Stimulated activated naive CD8-positive, alpha-beta T cell treated with anti-CD3 and anti-CD28 coated beads, Interleukin-15, amount 100 ng/mL, for 72 hours (primary cell): ENCODE measurements at places on chromosomes 12 and 14.
A peak's percentile ranks its signal among the peaks of the same experiment; 100 is the strongest.

DNA sequence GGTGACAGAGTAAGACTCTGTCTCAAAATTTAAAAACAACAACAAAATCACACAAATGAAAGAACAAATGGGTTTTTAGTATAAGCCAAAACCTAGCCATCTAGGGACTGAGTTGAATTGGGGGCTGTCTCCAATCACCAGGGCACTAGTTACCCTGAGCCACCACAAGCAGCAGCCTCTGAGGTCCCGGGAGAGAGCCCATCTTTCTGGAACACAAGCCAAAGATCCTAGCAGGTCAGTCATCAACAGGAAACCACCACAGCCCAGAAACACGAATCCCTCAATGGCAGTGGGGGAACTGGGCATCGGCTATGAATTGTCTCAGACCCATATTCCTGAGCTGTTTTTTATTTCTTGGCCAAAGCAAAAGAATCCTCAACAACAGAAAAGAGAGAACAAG, 75.3 kb downstream of the KDM2B start:
- DNase-seq, result no peak

DNA sequence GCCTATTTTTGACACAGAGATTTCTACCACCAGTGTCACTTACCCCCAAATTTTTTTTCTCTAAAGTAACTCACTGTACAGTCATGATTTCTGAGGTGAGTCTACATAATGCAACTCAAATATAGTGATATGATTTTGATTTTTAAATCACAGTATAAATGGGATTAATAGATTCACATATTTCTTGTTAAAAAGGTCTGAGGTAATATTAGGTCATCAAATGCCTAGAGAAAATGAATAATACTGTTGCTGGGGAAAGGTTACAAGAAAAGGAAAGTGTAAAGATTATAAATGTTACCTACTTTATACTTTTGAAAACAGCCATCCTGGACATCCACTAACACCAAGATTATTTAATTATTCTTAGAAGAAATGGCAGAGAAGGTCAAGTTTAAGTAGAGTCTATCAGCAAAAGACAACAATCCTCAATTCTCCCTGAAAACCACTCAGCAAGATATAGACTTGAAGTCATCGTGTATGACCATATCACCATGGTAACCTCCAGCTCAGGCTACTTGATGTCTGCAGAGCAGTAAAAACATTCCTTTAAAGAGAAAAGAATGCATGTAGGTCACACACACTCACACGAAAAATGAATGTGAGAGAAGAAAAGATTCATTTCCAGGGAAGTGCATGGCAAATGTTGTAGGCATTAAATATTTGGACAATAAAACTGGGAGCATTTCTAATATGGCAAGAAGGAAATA, 58.7 kb downstream of the CCDC59 start:
- DNase-seq, result no peak

GRCh38 chr14:99756796-99757195, 36.4 kb upstream of the EML1 start:
- DNase-seq, result no peak

GRCh38 chr14:52011523-52011922, 22.2 kb downstream of the RTRAF start:
- DNase-seq, result no peak

GRCh38 chr12:39267886-39268285, 175.0 kb downstream of the KIF21A start:
- no peak for DNase-seq

DNA sequence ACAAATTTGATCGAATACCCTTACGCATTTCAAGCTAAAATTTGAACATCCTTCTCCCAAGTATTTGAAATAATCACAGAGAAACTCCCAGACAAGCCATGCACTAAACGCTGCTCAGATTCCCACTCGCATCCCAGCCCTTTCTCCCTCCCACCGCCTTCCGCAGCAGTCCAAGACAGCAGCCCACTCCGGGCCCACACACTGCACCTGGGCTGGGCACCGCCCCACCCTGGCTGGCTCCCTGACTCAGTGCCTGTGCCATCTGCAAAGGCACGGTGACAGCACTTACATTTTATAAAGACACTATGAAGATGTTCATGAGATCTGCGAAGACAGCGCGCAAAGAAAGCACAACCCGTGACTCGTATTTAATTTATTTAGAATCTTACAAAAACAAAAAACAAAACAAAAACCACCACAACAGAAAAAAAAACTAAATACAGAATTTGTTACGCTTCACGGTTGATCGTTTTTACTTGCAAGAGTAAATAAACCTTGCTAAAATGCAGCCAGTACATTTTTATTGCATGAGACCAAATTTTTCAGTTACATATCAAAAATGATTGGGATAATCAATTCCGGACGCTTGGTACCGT, 17.2 kb upstream of the CDK2AP1 start:
- no peak for DNase-seq

- DNase-seq, result no peak
These were observed 3.5 kb upstream of the BCAT1 start for GRCh38 chr12:24952389-24952788.

- no peak for DNase-seq
These were observed 251.1 kb upstream of the BTG1 start for GRCh38 chr12:92396647-92397252.

DNA sequence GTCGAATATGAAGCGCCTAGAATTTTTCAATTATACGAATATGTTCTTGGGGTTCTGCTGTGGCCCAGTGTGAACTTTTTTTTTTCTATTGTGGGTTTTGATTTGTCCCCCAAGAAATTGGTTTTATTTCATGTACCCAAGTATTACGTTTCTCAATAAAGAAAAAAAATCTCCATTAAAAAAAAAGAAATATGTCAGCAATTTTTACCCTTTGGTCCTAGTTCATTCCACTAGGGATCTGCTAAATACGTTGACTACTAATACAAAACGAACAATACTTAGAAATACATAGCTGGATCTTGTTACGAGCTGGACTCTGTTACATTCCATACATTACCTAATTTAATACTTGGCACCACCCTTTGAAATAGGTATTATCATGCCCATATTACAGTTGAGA, 216.9 kb downstream of the SLC16A7 start:
- no peak for DNase-seq

- DNase-seq, result no peak
These were observed 1092.1 kb upstream of the TMEM132C start for GRCh38 chr12:127174881-127175280.

DNA sequence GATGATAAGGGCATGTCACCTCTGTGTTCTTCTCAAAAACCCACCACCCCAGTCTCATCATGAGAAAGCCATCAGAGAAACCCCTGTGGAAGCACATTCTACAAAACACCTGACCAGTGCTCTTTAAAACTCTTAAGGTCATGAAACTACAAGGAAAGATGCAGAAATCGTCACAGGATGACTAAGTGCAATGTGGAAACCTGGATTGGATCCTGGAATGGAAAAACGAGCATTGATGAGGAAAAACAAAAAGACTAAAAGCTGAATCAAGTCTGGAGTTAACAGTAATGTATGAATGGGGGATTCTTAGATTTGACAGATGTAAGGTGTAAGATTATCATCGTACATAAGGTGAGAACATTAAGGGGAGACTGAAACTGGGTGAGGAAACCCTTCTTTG, 211.0 kb downstream of the TBX5 start:
- no peak for DNase-seq

DNA sequence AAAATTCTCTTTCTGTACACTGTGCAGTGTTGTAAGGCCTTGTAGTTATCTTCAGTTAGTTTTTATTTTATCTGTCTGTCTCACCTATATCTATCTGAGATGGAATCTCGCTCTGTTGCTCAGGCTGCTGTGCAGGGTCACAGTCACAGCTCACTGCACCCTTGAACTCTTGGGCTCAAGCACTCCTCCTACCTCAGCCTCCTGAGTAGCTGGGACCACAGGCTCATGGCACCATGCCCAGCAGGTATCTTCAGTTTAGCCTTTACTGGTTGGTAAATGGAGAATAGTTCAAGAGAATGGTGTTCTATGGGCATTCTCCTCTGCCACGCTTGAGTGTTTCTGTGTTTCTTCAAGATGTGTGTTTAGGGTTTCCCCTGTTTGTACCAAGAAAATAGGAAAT, 13.6 kb downstream of the TULP3 start:
- no peak for DNase-seq

- DNase-seq, result no peak
These were observed 363.4 kb downstream of the DAD1 start for GRCh38 chr14:22225516-22226140.

GRCh38 chr14:101034986-101035385, 131.5 kb upstream of the RTL1 start:
- no peak for DNase-seq

- no peak for DNase-seq
These were observed 11.0 kb downstream of the SLCO1A2 start for GRCh38 chr12:21323736-21324135.

DNA sequence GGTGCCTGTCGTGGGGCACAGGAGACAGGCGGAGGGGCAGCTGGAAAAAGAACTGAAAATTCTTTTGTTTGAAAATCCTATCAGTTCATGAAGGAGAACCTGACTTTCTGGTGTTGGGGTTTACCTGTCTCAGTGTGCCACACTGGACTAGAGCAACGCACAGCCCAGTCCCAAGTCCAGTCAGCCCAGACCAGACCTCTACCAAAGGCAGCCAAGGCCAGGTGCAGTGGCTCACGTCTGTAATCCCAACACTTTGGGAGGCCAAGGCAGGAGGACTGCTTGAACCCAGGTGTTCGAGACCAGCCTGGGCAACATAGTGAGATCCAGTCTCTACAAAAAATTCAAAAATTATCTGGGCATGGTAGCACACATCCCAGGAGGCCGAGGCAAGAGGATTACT, 4.6 kb downstream of the CCDC85C start:
- no peak for DNase-seq

- DNase-seq, result no peak
These were observed 4.0 kb downstream of the ASCL1 start for GRCh38 chr12:102961466-102961855.

GRCh38 chr12:100555722-100556121, 17.8 kb upstream of the GAS2L3 start:
- DNase-seq, result no peak

- no peak for DNase-seq
These were observed 261.2 kb downstream of the ADAMTS20 start for GRCh38 chr12:43290836-43291235.

- DNase-seq, result no peak
These were observed 35.7 kb upstream of the GTF2A1 start for GRCh38 chr14:81256289-81256960.

DNA sequence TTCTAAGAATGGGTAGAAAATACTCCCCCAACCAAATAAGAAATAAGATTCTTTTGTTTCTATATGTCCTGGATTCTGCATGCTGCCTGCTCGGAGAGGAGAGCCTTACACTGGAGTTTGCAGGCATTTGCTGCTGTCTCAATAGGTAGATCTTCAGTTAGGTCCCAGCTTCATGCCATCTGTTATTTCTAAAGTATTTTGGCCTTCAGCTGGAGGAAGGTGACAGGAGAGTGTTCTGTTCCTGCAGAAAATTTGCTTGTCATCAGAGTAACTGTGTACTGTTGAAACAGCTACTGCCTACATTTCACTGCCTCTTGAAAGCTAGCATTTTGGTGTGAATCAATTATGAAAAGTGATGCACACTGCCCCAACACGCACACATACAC, 966.9 kb downstream of the NRXN3 start:
- no peak for DNase-seq

DNA sequence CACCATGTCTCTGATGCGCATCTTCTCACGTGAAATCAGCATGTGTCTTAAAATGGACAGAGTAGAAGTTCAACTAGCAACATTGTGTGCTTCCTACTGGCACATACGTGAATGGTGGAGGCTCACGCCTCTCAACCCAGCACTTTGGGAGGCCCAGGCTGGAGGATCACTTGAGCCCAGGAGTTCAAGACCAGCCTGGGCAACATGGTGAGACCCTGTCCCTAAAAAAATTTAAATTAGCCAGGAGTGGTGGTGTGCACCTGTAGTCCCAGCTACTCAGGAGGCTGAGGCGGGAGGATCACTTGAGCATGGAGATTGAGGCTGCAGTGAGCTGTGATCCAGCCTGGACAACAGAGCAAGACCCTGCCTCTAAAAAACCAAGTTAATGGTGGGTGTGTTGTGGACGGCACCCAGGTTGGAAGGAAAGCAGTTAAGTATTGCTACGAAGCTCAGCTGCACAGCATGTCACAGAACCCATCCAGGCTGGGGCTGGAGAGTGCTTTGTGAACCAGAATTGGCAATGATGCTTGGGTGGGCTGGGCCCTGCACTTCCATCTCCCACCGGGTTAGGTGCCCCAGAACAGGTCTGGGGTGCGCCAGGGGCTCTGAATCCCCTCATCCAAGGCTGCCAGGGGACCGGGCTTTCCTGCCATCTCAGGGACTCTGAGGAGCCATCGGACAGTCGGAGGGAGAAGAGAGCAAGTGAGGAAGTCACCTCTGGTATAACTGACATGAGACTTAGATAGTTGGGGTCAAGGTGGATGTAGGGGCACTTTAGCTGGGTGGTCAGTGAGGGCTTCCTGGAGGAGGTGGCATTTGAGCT, 33.0 kb upstream of the ULK1 start:
- no peak for DNase-seq

- DNase-seq, result no peak
These were observed 1061.0 kb upstream of the TMEM132C start for GRCh38 chr12:127205781-127206555.

DNA sequence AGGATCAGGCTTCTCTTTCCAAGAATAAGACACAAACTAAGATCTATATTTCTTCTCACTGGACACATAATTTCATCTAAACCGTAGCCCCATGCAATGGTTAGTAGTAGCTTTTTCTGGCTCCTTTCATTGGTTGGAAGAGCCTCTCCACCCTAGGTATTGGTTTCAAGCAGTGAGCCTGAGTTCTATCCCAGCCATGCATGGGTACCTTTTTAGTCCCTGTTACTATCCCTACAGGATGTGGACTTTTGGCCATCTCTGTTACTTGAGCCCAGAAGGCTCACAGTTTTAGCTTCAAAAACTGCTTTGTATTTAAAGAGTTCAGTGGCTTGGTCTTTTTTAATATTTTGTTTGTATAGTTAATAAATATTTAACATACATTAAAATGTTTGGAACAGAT, 16.1 kb downstream of the PPM1A start:
- no peak for DNase-seq

GRCh38 chr14:52348776-52349175, 34.7 kb downstream of the PTGER2 start:
- DNase-seq, result no peak

GRCh38 chr12:112183141-112184021, 58.0 kb downstream of the TRAFD1 start:
- peak; percentile 38 for DNase-seq

GRCh38 chr14:102551995-102552705, 40.3 kb upstream of the RCOR1 start:
- DNase-seq, result no peak

DNA sequence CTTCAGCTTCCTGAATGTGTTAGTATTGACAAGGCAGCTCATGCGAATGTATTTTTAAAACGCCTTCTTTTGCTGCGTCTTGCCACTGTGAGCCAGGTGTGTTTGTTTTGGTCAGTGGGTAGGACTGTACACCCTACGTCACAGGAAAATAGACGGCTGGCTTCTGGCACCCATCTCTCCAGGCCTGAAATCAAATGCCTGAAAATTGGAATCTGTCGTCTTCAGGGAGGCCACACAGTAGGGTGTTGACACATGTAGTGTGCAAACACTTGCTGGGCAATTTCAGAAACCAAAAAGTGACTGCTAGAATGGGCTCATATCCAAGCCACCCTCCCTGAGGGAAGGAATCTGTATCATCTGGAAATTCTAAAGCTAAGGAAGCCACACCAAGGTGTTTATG, 209.3 kb downstream of the TTC8 start:
- no peak for DNase-seq
